ENCODE measurements at places on chromosomes 11 and 22.

- no peak overlapping the region for H3K27ac ChIP-seq
- no peaks in the 10 kb centered on the region for H3K27me3 ChIP-seq
- H3K4me1 ChIP-seq, result no peaks in the 10 kb centered on the region
- H3K36me3 ChIP-seq, result peaks cover 33% of the 10 kb centered on the region
- no peak overlapping the region for H3K4me3 ChIP-seq
These were observed 22.6 kb downstream of the BUD13 start for GRCh38 chr11:116750070-116750718.

GRCh38 chr11:26801601-26802000 is 79.7 kb upstream of the SLC5A12 start:
- no peak overlapping the region for H3K27ac ChIP-seq
- H3K27me3 ChIP-seq, result no peaks in the 10 kb centered on the region
- H3K4me3 ChIP-seq, result no peak overlapping the region
- no peaks in the 10 kb centered on the region for H3K4me1 ChIP-seq

DNA sequence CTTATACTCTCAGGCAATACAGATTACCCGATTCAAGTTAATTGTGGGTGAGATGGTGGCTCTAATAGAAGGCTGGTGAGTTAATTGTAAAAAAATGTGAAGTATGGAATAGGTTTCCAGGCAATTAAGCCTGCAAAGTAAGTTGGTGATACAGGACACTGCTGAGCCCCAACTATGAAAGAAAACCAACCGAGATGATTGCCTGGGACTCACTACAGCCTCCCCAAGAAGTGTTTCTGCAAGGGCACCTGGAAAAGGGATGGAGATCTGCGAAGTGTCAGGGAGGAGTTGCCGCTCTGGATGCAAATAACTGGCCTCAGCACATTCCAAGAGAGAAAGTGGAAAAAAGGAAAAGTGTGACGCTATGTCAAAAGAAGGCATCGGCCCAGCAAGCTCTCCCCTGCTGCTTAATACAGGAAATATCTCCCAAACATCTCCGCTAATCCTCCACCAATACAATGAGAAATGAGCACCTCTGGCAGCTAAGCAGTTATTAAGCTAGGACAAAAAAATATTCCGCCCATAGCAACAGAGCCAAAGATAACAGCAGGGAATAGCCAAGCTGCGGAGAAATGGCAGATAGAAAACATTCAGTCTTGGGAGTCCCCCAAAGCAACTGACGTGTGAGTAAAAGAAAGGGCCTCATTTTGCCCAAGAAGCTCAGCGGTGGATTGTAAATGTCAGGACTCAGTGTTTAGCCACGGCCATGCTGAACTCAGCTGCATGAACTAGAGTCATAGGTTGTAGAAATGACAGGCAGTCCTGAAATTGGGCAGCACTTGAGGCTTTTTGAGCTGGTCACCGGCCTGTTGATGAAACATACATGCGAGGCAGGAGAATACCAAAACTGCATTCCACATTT is 133.7 kb downstream of the SNX19 start:
- no peak overlapping the region for H3K4me3 ChIP-seq
- H3K27me3 ChIP-seq, result peaks cover 16% of the 10 kb centered on the region
- no peaks in the 10 kb centered on the region for H3K4me1 ChIP-seq

DNA sequence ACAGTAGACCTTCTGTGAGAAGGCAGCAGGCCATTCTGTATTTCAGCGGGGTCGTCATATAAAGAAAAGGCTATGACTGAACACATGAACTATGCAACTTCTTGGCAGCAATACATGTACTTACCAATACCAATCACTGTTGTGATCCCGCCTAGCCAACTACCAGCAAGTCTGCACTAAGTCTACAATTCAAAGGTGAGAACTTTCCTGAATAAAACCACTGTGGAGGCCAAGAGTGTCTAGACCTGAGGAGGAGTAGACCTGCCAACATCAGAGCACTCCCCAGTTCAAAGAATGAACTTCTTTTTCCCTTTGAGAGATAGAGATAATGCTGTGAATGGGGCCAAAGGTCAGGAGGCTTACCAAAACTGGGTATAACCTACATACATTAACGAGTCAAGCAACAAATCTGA is 108.2 kb downstream of the SIK3 start:
- ATAC-seq, result no peak
- H3K27ac ChIP-seq, result peak overlapping the region; percentile 60
- H3K27me3 ChIP-seq, result no peaks in the 10 kb centered on the region
- peaks cover 84% of the 10 kb centered on the region for H3K4me1 ChIP-seq
- peaks cover 6% of the 10 kb centered on the region for H3K36me3 ChIP-seq

DNA sequence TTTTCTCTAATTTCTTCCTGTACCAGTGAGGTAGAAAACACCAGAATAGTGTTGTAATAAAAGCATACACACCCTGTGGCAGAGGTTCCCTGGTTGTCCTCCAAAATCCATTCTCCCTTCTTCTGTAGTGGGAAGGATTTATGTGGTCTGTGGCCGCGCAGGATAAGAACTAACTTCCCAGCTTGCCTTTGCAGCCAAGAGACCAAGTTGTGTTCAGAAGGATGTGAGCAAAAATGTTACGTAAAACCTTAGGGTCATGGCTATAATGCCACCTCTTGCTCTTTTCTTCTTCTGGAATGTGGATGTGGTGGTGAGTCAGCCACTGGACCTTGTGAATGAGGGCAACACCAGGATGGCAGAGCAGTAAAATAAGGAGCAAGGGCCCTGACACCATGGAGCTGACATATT is 28.4 kb downstream of the CCDC90B start:
- no peaks in the 10 kb centered on the region for H3K4me1 ChIP-seq
- no peak overlapping the region for H3K4me3 ChIP-seq
- peaks cover 39% of the 10 kb centered on the region for H3K36me3 ChIP-seq
- no peak overlapping the region for H3K27ac ChIP-seq

DNA sequence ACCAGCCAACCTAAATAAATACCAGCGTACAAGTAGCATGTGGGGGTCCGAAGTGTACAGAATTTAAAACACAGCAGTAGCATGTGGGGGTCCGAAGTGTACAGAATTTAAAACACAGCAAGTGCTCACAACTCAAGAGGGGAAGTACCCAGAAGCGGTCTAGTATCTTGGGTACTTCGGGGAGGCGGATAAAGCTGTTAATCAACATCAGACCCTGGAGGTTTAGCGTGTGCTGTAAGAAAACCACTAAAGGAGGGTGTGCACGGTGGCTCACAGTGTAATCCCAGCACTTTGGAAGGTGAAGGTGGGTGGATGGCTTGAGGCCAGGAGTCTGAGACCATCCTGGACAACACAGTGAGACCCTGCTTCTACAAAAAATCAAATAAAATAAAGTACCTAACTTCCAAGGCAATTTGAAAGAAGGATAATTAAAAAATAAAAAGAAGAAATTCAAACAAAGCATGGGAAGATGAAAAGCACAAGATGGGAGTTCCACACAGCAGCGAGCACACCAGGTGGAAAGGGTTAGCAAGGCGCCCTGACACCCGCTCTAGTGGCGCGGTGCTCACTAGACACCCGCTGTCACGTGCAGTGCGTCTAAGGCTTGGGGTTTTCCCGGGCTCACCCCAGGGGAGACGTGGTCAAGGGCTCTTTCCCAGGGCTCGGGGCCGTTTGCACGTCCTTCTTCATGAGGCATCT is 35.0 kb upstream of the MOB2 start:
- H3K4me3 ChIP-seq, result peak overlapping the region; percentile 71
- H3K27ac ChIP-seq, result peak overlapping the region; percentile 70
- no peaks in the 10 kb centered on the region for H3K36me3 ChIP-seq
- peaks cover 62% of the 10 kb centered on the region for H3K4me1 ChIP-seq
- peak; percentile 97 for ATAC-seq
- H3K27me3 ChIP-seq, result no peaks in the 10 kb centered on the region

- no peaks in the 10 kb centered on the region for H3K4me1 ChIP-seq
- H3K4me3 ChIP-seq, result no peak overlapping the region
- no peaks in the 10 kb centered on the region for H3K36me3 ChIP-seq
These were observed 6.6 kb downstream of the OR51F1 start for GRCh38 chr11:4763096-4763495.

- H3K4me1 ChIP-seq, result no peaks in the 10 kb centered on the region
- H3K27ac ChIP-seq, result no peak overlapping the region
- H3K27me3 ChIP-seq, result peaks cover 19% of the 10 kb centered on the region
- no peak overlapping the region for H3K4me3 ChIP-seq
These were observed 28.3 kb upstream of the USP47 start for GRCh38 chr11:11813288-11813962.

DNA sequence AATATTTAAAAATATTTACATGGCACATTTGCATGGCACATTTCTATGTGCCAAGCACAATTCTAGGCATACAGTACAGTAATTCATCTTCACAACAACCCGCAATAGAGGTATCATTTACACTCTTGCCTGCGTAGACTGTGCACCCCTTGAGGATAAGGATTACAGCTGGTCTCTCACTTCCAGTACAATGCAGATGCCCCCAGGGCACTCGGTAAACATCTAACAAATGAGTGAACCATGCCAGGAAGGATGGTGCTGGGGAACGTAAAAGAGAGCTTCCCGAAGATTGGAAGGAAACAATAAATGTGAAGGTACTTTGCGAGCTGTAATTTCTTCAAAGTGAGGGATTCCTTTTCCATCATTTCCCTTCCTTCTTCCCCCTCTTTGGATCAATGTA is 1.3 kb downstream of the PRPF19 start:
- no peak for ATAC-seq
- peaks cover 61% of the 10 kb centered on the region for H3K4me1 ChIP-seq

GRCh38 chr22:20431511-20432192 is 6.0 kb downstream of the SCARF2 start:
- ATAC-seq, result no peak
- peaks cover 75% of the 10 kb centered on the region for H3K27me3 ChIP-seq
- H3K27ac ChIP-seq, result no peak overlapping the region
- H3K4me1 ChIP-seq, result peaks cover 15% of the 10 kb centered on the region
- peak overlapping the region; percentile 28 for H3K4me3 ChIP-seq

GRCh38 chr11:646214-646613 is 9.1 kb downstream of the DRD4 start:
- no peak for ATAC-seq
- no peaks in the 10 kb centered on the region for H3K4me1 ChIP-seq
- peaks cover 12% of the 10 kb centered on the region for H3K36me3 ChIP-seq
- no peaks in the 10 kb centered on the region for H3K27me3 ChIP-seq

DNA sequence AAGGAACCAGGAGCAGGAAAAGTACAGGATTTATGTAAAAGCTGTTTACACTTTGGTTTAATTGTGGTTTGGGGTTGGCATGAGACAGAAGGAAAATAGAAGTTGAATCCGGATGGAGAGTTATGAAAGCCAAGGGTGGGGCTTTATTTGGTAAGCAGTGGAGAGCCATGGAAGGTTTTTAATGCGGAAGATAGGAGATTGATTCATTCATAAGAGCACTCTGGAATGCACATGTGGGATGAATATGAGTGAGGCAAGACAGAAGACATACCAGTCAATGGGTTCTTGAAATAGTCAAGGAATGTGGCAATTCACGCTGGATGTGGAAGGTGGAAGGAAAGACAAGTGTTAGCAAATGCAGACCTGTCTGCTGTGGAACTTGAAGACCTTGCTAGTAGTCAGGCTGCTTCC is 9.3 kb upstream of the GLB1L3 start:
- no peak overlapping the region for H3K4me3 ChIP-seq
- peaks cover 35% of the 10 kb centered on the region for H3K27me3 ChIP-seq
- ATAC-seq, result no peak
- H3K4me1 ChIP-seq, result no peaks in the 10 kb centered on the region
- no peak overlapping the region for H3K27ac ChIP-seq

DNA sequence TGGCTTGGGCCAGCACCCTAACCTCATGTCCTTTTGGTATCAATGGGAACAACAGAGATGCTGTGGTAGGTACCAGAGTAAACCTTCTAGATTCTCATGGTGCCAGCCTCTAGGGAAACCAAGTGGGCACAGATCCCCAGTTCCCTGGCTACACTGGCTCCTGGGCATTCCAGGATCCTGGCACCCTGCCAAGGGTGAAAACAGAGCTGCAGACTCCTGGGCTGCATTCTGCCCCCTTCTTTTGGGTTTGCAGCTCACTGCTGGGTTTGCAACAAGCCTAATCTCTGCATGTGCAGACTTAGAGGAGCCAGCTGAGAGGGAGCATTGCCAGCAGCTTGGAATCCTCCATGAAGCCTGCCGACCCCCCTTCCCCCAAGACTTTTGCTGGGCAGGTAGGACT is 30.6 kb downstream of the PRDM11 start:
- H3K4me1 ChIP-seq, result peaks cover 30% of the 10 kb centered on the region
- peaks cover 10% of the 10 kb centered on the region for H3K27me3 ChIP-seq
- H3K4me3 ChIP-seq, result no peak overlapping the region
- peaks cover 11% of the 10 kb centered on the region for H3K36me3 ChIP-seq

- no peak overlapping the region for H3K27ac ChIP-seq
- peaks cover 24% of the 10 kb centered on the region for H3K27me3 ChIP-seq
- H3K4me1 ChIP-seq, result no peaks in the 10 kb centered on the region
- H3K36me3 ChIP-seq, result no peaks in the 10 kb centered on the region
- H3K4me3 ChIP-seq, result no peak overlapping the region
These were observed 536.5 kb downstream of the NTM start for GRCh38 chr11:131906963-131907362.

GRCh38 chr11:62546244-62546928 is at the start of gene AHNAK:
TSS of gene AHNAK (minus strand) at chr11:62546806. CDS start at chr11:62536098, 10,708 bp downstream.
- ATAC-seq, result peak; percentile 78
- H3K36me3 ChIP-seq, result peaks cover 5% of the 10 kb centered on the region
- H3K27me3 ChIP-seq, result no peaks in the 10 kb centered on the region
- peak within 1 kb of the TSS; percentile 92 for H3K27ac ChIP-seq
- peak within 1 kb of the TSS; percentile 94 for H3K4me3 ChIP-seq

- no peaks in the 10 kb centered on the region for H3K36me3 ChIP-seq
- no peak overlapping the region for H3K4me3 ChIP-seq
- no peaks in the 10 kb centered on the region for H3K27me3 ChIP-seq
- H3K4me1 ChIP-seq, result no peaks in the 10 kb centered on the region
These were observed 122.5 kb downstream of the KCNQ1OT1 start for GRCh38 chr11:2577031-2577990.

GRCh38 chr11:73320763-73321603 is 12.9 kb downstream of the ARHGEF17 start:
- H3K4me3 ChIP-seq, result no peak overlapping the region
- peaks cover 50% of the 10 kb centered on the region for H3K36me3 ChIP-seq
- ATAC-seq, result no peak
- H3K27me3 ChIP-seq, result no peaks in the 10 kb centered on the region
- H3K4me1 ChIP-seq, result peaks cover 68% of the 10 kb centered on the region
- peak overlapping the region; percentile 95 for H3K27ac ChIP-seq

- peaks cover 56% of the 10 kb centered on the region for H3K4me1 ChIP-seq
- ATAC-seq, result peak; percentile 59
- peaks cover 28% of the 10 kb centered on the region for H3K27me3 ChIP-seq
- H3K27ac ChIP-seq, result peak overlapping the region; percentile 20
- H3K36me3 ChIP-seq, result peaks cover 6% of the 10 kb centered on the region
These were observed 3.3 kb downstream of the A4GALT start for GRCh38 chr22:42717197-42717928.

DNA sequence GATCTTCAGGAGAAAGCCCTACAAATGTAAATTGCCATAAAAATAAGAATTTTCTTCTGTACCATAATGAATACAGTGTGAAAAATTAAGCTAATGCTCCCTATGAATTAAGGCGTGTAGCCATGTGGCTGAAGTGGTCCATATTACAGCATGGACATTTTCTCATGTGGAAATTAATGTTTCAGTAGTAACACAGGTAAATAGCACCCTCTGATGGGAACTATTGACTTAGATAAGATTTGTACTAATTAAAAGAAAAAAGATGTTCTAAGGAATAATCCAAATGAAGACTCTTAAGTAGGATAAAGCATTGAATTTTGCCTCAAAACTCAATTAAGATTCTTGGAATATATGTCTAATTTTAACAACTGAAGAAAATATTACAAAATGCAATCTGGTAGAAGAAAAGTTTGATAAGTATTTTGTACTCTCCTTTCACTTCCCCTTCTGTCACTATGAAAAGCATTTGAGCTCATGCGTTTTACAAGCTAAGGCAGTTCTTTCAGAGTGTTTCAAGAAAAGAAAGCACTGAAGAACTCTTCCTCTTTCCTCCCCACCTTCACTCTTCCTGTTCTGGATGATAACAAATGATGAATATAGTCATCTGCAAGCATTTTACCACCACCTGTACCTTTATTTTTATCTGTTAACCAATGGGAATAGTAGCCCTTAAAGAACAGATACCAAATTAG is 9.9 kb upstream of the OR8D2 start:
- peak; percentile 85 for ATAC-seq
- H3K4me3 ChIP-seq, result peak overlapping the region; percentile 6
- no peaks in the 10 kb centered on the region for H3K36me3 ChIP-seq
- no peaks in the 10 kb centered on the region for H3K27me3 ChIP-seq
- peak overlapping the region; percentile 4 for H3K27ac ChIP-seq
